IMR-90 (cell line): ENCODE measurements at places on chromosomes 16 and 17. TPM values are rescaled to one million over a fixed set of nuclear protein-coding genes. Genes with fewer than 3 reads are reported as not detected.
A peak's percentile ranks its signal among the peaks of the same experiment; 100 is the strongest.

The ZNF597 gene
- total RNA-seq: 3.0 and 3.1 TPM in 2 replicates

The VAT1L gene
- 18.1 and 18.5 TPM in 2 replicates for total RNA-seq

The CHRNE gene
- under 0.01 TPM in 2 replicates for total RNA-seq

The PPP1R1B gene
- not detected in 2 replicates for total RNA-seq

The CRYBA1 gene
- total RNA-seq: not detected in 2 replicates

The DNAJA2 gene
- total RNA-seq: 53.9 and 109 TPM in 2 replicates

DNA sequence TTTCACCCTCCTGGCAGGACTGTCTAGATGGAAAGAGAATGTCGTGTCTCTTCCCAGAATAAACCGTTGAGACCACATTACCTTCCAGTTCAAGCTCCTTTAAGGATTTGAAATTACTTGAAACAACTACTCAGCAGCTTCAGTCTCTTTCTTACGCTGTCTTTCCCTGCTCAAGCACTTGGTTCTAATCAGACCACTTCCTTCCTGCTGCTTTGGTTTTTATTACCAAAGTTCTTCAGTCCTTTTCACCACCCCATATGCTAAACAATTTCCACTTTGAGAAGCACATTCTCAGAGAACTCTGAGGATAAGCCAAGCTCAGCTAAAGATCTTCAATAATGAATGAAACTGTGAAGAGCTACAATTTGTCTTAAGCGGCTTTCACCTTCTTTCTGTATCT is 105.4 kb downstream of the STX8 start:
- no peak overlapping the region for H3K4me3 ChIP-seq
- H3K27me3 ChIP-seq: no peaks in the 10 kb centered on the region
- peaks cover 5% of the 10 kb centered on the region for H3K4me1 ChIP-seq
- no peak overlapping the region for H3K27ac ChIP-seq
- 0 out of 2 replicates have a peak, but pooled peaks cover 1% of the 10 kb centered on the region for H3K36me3 ChIP-seq

- peak overlapping the region; percentile 82 for H3K4me3 ChIP-seq
- DNase-seq: no peak
- H3K36me3 ChIP-seq: no peaks in the 10 kb centered on the region
- peaks cover 28% of the 10 kb centered on the region for H3K4me1 ChIP-seq
- peak overlapping the region; percentile 92; the same call in 1 of the 2 replicates for H3K27ac ChIP-seq
- H3K27me3 ChIP-seq: no peaks in the 10 kb centered on the region
These were observed 9.0 kb upstream of the ZFHX3 start for GRCh38 chr16:73056921-73057290.

- DNase-seq: no peak
- H3K36me3 ChIP-seq: no peaks in the 10 kb centered on the region
- H3K27me3 ChIP-seq: peaks cover 85% of the 10 kb centered on the region
- no peak overlapping the region for H3K27ac ChIP-seq
- no peak overlapping the region for H3K4me3 ChIP-seq
- H3K4me1 ChIP-seq: no peaks in the 10 kb centered on the region
These were observed 8.3 kb downstream of the PIPOX start for GRCh38 chr17:29051194-29051593.

GRCh38 chr16:66457888-66458287 is 30.8 kb downstream of the BEAN1 start:
- H3K27ac ChIP-seq: no peak overlapping the region
- H3K4me3 ChIP-seq: no peak overlapping the region
- no peaks in the 10 kb centered on the region for H3K36me3 ChIP-seq
- H3K27me3 ChIP-seq: peaks cover 52% of the 10 kb centered on the region
- no peaks in the 10 kb centered on the region for H3K4me1 ChIP-seq

GRCh38 chr17:17423656-17424055 is 53.1 kb upstream of the MED9 start:
- DNase-seq: no peak

DNA sequence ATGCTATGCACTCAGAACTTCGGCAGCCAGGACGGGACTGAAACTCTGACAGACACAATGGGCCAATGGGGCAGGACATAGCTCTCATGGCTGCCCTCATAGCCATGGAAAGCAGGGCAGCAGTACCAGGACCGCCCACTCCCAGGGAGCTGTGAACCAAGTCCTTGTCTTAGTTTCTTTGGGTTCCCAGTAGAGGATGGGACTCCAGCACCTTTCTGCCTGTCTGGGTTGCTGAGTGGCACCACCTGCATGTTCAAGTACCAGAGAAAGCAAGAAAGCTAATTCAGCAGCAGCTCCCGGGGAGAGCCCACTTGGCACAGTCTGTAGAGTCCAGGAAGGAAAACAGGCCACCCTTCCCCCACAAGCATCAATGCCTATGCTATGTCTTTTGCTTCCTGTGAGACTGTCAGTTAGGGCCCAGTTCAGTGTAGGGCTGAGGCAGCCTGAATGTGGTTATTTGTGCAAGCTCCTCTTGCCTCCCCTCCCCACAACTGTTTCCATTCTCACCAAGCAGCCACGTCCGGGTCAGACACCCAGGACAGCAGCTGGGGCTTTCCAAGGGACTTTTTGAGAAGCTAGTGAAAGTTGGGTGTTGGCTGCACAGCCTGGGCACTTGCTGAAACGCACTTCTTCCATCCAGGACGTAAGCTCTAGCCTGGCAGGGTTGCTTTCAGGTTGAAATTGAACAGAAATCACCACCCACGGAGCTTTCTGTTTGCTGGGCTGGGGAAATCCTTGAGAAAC is 7.8 kb downstream of the SUPT4H1 start:
- no peak overlapping the region for H3K27ac ChIP-seq
- no peaks in the 10 kb centered on the region for H3K27me3 ChIP-seq
- H3K36me3 ChIP-seq: peaks cover 41% of the 10 kb centered on the region
- H3K4me1 ChIP-seq: peaks cover 8% of the 10 kb centered on the region

DNA sequence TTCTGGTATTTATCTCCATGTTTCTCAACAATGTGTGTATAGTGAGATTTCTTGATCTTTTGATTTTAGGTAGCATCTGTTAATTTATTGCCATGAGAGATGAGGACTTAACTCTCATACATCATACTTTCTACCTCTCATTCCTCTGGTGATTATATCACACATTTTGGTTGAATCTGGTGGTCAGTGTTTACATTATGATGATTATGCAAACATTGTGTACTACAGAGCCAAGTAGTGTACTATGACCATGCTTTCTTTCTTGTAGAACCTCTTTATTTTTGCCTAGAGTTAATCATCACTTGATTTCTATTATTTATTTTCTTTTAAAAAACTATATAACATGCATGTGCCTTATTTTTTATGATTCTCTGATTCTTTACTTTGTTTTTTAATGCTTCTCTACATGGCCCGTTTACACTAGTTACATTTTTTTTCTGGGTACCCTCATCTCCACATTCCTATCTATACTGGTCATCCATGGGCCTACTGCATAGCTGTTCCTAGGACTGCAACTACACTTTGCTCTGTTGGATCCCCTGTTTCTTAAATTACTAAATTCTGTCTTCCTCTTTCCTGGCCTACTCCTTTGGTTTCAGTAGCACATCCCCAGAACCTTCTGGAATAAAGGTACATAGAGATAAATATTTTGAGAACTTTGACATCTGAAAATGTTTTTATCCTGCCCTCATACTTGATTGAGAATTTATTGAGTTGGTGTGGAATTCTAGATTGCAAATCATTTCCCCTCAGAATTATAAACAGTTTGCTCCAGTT is 63.0 kb upstream of the LRRC37A3 start:
- H3K27ac ChIP-seq: no peak overlapping the region
- H3K36me3 ChIP-seq: no peaks in the 10 kb centered on the region

DNA sequence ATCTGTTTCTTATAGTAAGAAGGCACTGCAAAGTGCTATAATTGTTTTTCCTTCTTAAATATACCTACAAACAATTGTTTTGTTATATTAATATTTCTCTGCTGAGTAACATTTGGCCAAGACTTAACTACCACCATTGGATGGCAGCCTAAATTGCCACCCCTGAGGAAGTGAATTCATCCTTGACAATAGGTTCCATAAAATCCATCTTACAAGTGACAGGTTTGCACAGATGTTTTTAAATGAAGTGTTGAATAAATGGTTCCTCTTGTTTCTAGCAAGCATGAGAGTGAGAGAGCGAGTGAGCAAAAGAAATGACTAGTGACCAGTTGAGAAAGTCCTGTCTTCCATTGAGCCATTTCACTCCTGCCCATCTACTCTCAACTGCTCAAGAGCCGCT is 8.3 kb upstream of the MPHOSPH6 start:
- no peak overlapping the region for H3K4me3 ChIP-seq
- no peak overlapping the region for H3K27ac ChIP-seq
- no peak for DNase-seq
- H3K27me3 ChIP-seq: peaks cover 31% of the 10 kb centered on the region

GRCh38 chr16:89993377-89993776 is 25.9 kb downstream of the DBNDD1 start:
- no peak for DNase-seq
- H3K27me3 ChIP-seq: no peaks in the 10 kb centered on the region
- no peaks in the 10 kb centered on the region for H3K4me1 ChIP-seq
- H3K36me3 ChIP-seq: peaks cover 49% of the 10 kb centered on the region
- no peak overlapping the region for H3K4me3 ChIP-seq

DNA sequence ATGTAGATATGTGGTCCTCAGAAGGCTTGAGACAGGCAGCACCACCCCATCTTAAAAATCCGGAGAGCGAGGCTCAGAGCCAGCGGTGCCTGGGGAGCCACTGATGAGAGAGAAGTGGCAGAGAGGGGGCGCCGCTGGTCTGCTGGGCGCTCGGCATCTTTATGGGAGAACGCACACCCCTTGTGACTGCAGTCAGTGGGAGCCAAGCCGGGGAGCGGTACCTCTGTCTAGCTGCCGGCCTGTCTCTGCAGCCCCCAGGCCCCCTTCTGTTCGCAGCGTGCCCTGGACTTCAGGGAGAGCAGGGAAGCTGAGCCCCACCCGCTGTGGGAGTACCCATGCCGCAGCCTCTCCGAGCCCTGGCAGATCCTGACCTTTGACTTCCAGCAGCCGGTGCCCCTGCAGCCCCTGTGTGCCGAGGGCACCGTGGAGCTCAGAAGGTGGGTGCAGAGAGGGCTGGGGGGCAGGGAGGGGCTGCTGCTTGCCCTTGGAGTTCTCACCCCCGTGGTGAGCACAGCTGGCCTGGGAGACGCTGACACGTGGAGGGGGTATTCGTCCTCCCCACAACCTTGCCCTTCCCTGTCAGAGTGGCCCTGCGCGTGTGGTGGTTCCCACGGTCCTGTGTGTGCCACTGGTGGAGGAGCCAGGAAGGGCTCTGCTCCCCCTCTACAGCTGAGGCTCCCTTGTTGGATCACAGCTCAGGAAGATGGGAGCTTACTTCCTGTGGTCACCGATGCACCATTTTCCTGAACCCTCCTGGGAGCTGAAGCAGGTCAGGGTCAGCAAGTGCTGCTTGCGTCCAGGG is 44.8 kb downstream of the PRMT7 start:
- no peak overlapping the region for H3K27ac ChIP-seq
- no peak for DNase-seq
- peaks cover 61% of the 10 kb centered on the region for H3K36me3 ChIP-seq
- H3K4me1 ChIP-seq: no peaks in the 10 kb centered on the region
